Mesothelial cell of epicardium (in vitro differentiated cells): ENCODE measurements at places on chromosomes 16 and 17. TPM values are rescaled to one million over a fixed set of nuclear protein-coding genes. Genes with fewer than 3 reads are reported as not detected.

GRCh38 chr17:28499364-28499664 lies 6.8 kb upstream of the FOXN1 start:
- no peaks in the 10 kb centered on the region for H3K27me3 ChIP-seq
- H3K4me3 ChIP-seq, result no peak overlapping the region
- DNase-seq, result no peak
- H3K4me1 ChIP-seq, result peaks cover 21% of the 10 kb centered on the region
- H3K27ac ChIP-seq, result no peak overlapping the region

DNA sequence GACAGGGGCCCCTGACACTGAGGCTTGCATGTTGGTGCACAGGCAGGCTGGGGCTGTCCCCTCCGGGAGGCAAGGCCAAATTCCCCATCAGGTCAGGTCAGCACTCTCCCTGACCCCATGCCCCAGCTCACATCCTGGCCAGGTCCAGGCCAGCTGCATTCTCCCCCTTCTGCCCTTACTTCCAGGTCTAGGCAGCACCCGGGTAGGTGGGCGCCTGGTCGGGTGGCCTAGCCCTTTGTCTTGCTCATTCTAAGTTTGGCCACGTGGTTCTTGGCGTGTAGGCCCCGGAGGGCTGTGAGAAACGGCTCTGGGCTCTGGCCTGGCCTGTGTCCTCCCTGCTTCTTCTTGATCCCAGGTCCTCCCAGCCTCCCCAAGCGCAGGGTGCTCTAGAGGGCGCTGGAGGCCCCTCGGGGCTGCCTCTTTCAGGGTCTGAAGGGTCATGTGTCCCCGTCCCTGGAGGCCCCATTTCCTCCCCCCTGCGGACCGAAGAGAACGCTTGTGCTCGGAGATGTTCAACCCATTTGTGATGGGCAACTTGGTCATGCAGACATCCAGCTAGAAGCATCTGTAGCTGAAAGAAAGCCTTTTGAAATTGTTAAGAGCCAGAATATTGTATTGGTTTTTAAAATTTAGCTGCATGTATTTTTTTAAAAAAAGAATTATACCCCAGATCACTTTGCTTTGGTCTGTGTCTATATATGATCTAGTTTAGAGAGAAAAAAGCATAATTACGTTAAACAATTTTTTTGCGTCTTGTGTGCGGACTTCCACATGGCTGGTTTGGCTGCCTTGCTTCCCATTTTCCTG lies 6.7 kb downstream of the BAHCC1 start:
- H3K4me1 ChIP-seq, result peaks cover 75% of the 10 kb centered on the region
- peak overlapping the region; percentile 94 for H3K27ac ChIP-seq
- peak overlapping the region; percentile 85 for H3K4me3 ChIP-seq
- no peak for DNase-seq

DNA sequence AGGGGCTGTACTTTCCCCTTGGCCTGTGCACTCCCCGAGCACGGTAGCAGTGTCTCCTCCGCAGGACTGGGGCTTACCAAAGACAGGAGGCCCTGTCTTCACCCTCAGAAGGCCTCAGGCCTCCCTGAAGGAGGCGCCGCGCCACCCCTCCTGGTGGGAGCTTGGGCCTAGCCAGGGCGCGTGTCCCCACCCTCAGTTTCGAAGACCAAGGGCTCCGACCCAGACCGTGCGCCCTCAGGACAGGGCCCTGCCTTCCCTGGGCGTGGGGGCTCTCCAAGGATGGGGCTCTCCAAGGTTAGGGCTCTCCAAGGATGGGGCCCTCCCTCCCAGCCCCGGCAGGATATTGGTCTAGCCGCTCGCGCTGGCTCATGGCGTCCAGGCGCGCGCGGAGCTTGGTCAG lies 11.8 kb downstream of the PLCD3 start:
- peaks cover 12% of the 10 kb centered on the region for H3K36me3 ChIP-seq
- H3K27ac ChIP-seq, result no peak overlapping the region
- peaks cover 4% of the 10 kb centered on the region for H3K4me1 ChIP-seq
- DNase-seq, result no peak

The TMEM235 gene
- 1.5 to 1.8 TPM (median 1.5 TPM) in 3 replicates for total RNA-seq

GRCh38 chr16:81276323-81276722 lies 37.8 kb downstream of the BCO1 start:
- H3K4me1 ChIP-seq, result peaks cover 32% of the 10 kb centered on the region
- peak overlapping the region; percentile 47 for H3K27ac ChIP-seq
- H3K36me3 ChIP-seq, result no peaks in the 10 kb centered on the region
- H3K4me3 ChIP-seq, result no peak overlapping the region
- no peak for DNase-seq

- peaks cover 2% of the 10 kb centered on the region for H3K36me3 ChIP-seq
- no peaks in the 10 kb centered on the region for H3K27me3 ChIP-seq
- DNase-seq, result no peak
- peak overlapping the region; percentile 92 for H3K27ac ChIP-seq
- peak overlapping the region; percentile 86 for H3K4me3 ChIP-seq
These were observed 1.0 kb upstream of the MSI2 start for GRCh38 chr17:57255182-57255775.

GRCh38 chr16:72219282-72219681 lies 47.3 kb upstream of the PMFBP1 start:
- DNase-seq, result no peak
- peaks cover 3% of the 10 kb centered on the region for H3K27me3 ChIP-seq
- peaks cover 8% of the 10 kb centered on the region for H3K36me3 ChIP-seq
- H3K27ac ChIP-seq, result no peak overlapping the region
- H3K4me3 ChIP-seq, result no peak overlapping the region
- H3K4me1 ChIP-seq, result peaks cover 4% of the 10 kb centered on the region

DNA sequence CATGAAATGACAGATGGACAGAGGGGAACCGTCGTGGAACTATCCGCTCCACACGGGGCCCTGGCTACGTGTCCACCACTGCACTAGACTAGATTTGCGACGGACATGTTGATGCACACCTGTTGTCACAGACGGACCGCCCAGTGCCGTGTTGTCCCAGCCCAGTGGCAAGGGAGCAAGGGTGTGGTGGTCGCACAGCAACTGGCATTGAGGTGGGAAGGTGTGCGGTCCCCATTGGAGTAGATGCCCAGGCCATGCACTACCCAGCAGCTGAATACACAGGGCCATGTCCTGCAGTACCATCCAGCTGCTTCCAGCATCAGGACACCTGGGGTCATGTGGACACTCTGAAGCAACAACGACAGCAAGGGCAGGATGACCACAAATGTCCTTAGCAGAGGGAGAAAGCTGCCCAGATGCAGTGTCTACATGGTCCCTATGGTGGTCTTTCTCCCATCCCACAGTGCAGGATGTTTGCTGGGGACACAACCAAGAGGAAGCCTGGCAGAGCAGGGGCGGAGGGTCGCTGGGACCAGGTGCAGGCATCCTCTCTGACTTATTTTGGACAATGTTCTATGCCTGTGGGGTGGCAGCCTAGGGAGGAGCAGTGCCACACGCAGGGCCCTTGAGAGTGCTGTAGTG lies 8.8 kb downstream of the FOXF1 start:
- H3K27me3 ChIP-seq, result peaks cover 92% of the 10 kb centered on the region
- H3K27ac ChIP-seq, result no peak overlapping the region
- DNase-seq, result no peak

DNA sequence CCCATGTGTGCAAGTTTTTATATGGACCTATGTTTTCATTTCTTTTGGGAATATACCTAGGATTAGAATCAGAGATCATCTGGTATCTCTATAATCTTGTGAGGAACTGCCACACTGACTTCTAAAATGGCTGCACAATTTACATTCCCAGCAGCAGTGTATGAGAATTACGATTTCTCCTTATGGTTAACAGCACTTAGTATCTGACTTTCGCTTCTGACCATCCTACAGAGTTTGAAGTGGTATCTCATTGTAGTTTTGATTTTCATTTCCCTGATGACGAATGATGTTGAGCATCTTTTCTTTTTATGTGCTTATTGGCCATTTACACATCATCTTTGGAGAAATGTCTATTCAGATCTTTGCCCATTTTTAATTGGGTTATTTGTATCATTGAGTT lies 10.0 kb downstream of the C16orf96 start:
- H3K27ac ChIP-seq, result no peak overlapping the region
- H3K4me3 ChIP-seq, result no peak overlapping the region
- peaks cover 9% of the 10 kb centered on the region for H3K27me3 ChIP-seq
- DNase-seq, result no peak
- no peaks in the 10 kb centered on the region for H3K4me1 ChIP-seq

The METTL26 gene
- 72.1 to 74.0 TPM (median 73.2 TPM) in 3 replicates for total RNA-seq

DNA sequence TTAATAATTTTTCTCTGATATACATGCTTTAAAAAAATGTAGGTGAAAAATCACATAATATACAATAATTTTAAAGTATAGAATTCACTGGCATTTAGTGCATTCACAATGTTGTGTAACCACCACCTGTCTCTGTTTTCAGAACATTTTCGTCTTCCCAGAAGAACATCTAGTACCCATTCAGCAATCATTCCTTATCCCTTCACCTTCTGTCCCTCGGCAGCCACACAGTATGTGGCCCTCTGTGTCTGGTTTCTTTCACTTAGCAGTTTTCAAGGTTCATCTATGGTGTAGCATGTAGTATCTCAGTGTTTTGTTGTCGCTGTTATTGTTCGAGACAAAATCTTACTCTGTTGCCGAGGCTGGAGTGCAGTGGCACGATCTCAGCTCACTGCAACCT lies 33.6 kb downstream of the PRPSAP2 start:
- H3K27ac ChIP-seq, result no peak overlapping the region
- H3K4me3 ChIP-seq, result no peak overlapping the region
- H3K36me3 ChIP-seq, result peaks cover 60% of the 10 kb centered on the region
- no peaks in the 10 kb centered on the region for H3K4me1 ChIP-seq
- no peak for DNase-seq
- H3K27me3 ChIP-seq, result no peaks in the 10 kb centered on the region
